ENCODE measurements at places on chromosomes 7 and 10. TPM values are rescaled to one million over a fixed set of nuclear protein-coding genes. Genes with fewer than 3 reads are reported as not detected.

CTTNBP2 gene
- total RNA-seq = 7.0 TPM

OR2A5 gene
- not detected for total RNA-seq

HNRNPH3 gene
- total RNA-seq = 46.7 TPM

PAPSS2 gene
- total RNA-seq = 77.7 TPM

TWIST1 gene
- total RNA-seq = 51.1 TPM

FAM25G gene
- total RNA-seq = not detected

PNLIPRP2 gene
- not detected for total RNA-seq

PRKCQ gene
- total RNA-seq = 0.22 TPM

SLC13A4 gene
- total RNA-seq = under 0.01 TPM

FAM200A gene
- total RNA-seq = 6.9 TPM

MCM10 gene
- 5.4 TPM for total RNA-seq

PPIF gene
- total RNA-seq = 37.3 TPM

OAT gene
- 188 TPM for total RNA-seq

MAT1A gene
- total RNA-seq = not detected

TAS2R5 gene
- total RNA-seq = 1.00 TPM

KLF14 gene
- total RNA-seq = under 0.01 TPM

FAM241B gene
- total RNA-seq = 0.87 TPM

LIPJ gene
- total RNA-seq = not detected

CDH23 gene
- total RNA-seq = 0.12 TPM

FGF8 gene
- total RNA-seq = not detected

ABCA13 gene
- total RNA-seq = 1.1 TPM

PTEN gene
- 198 TPM for total RNA-seq

AGAP6 gene
- 3.1 TPM for total RNA-seq

SRRM3 gene
- 0.50 TPM for total RNA-seq

ADAM22 gene
- 0.75 TPM for total RNA-seq

FANK1 gene
- total RNA-seq = 3.7 TPM

LZTS2 gene
- 86.4 TPM for total RNA-seq

FRG2B gene
- not detected for total RNA-seq

GHRHR gene
- total RNA-seq = not detected

ASZ1 gene
- not detected for total RNA-seq

RBM28 gene
- total RNA-seq = 30.2 TPM

STN1 gene
- total RNA-seq = 23.0 TPM

SYCE1 gene
- not detected for total RNA-seq

PHYH gene
- total RNA-seq = 18.9 TPM

WDR37 gene
- total RNA-seq = 14.6 TPM

GNGT1 gene
- total RNA-seq = not detected

MAD1L1 gene
- 82.0 TPM for total RNA-seq

ANXA8L1 gene
- not detected for total RNA-seq

HECTD2 gene
- total RNA-seq = 11.5 TPM
